ENCODE measurements at places on chromosomes 3 and 15. TPM values are rescaled to one million over a fixed set of nuclear protein-coding genes. Genes with fewer than 3 reads are reported as not detected.

The ZCWPW2 gene
- total RNA-seq, result 0.74 TPM

The FANCD2OS gene
- total RNA-seq, result not detected

The ACKR4 gene
- total RNA-seq, result under 0.01 TPM

The GOLGA6A gene
- total RNA-seq, result not detected
